ENCODE measurements at places on chromosomes 6 and 20.
A peak's percentile ranks its signal among the peaks of the same experiment; 100 is the strongest.

DNA sequence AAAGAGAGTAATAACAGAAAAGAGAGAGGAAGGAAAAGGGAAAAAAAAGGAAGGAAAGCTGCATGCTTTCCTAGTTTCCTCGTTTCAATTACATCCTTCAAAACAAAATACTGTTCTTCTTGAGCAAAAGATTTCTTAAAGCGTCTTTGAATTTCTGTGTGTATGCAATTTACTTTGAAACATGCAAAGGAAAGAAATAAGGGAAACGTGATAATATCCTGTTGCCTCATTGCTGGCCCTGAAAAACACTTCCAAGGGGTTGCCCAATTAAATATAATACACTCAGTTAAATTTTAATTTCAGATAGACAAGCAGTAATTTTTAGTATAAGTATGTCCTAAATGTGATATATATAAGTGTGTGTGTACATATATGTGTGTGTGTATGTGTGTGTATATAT lies 51.2 kb upstream of the TPD52L1 start:
- DNase-seq = no peak

DNA sequence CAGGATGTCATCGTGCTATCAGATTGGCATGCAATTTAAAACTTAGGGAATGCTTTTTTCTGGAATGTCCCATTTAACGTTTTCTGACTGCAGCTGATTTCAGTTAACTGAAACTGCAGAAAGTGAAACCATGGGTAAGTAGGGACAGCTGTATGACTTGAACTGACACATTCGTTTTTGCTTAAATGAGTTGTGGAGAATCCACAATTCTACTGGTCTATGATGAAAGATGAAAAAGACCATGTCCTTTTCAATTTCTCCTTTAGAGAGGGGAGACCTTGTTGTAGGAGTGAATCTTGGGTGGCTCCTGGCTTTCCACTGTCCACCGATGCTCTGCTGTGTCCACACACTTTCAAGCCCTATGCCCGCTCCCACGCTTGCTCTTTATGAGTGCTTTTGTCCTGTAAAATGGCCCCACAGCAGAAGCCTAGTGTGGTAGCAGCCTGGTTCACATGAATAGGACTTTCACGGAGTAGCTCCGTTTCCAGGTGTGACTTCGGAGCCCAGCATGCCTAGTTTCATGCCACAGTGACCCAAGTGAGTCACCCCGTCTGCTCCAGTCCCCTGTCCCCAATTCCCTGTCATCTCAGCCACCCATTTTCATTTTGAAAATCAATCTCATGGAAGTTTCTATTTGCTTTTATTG lies 21.9 kb downstream of the DYNLT1 start:
- DNase-seq = no peak

GRCh38 chr20:48065833-48066232 lies 280.6 kb upstream of the SULF2 start:
- DNase-seq = no peak

DNA sequence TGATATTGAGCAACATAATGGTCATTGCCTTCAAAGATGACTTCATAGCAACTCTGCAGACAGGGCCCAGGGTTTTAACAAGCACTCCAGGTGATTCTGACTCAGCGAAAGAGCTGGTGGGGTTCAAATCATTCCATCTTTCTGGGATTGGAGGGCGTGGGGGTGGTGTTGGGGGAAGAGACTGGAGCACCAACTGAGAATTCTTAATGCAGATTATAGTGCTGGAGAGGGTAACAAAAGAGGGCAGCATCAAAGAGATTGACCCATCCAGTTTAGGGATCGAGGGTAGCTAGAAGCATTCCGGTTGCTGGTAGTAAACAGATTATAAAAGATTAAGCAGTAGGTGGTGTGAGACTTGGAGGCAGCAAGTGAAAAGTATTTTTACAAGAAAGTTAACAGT lies 15.9 kb downstream of the PFDN4 start:
- DNase-seq = no peak

DNA sequence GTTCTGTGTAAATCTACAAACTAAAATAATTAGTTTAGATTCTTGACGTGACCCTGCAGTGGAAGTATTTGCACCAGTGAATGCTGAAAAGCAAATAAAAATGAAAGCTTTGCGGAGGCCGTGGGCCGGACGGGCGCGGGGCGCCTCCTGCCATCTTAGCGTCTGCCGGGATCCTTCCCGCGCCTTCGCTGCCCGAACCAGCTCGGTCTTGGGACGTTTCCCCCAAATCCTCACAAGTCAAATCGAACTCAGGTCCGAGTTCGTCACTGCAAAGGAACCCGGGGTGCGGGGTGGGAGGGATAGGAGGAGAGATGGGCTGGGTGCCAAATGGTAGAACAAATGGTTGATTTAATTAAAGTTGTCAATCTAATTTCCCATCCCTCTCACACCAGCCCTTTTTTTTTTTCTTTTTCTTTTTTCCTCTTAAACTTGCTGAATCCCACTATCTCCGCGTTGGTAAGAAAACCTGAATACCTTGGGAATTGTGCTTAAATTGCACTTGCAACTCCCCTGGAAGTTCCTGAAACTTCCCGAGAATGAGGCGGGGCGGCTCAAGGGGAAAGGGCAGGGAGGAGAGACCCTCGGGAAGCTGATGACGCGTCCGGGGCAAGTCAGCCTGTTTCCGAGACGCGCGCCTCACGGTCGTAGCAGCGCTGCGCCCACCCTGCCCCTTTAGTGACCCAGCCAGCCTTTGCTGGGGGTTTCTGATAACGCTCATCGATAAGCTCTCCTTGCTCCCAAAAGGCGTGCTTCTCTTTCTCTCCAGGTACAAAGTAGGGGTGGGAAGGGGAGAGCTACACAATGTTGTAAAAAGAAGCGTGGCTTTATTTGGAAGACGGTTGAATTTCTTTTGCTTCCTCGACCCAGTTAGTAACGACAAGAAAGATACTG lies 1.8 kb downstream of the GJA1 start:
- DNase-seq = peak; percentile 33

Data from omental fat pad (tissue), 4 donors.